ENCODE measurements at places on chromosomes 5 and 9.

GRCh38 chr9:111066468-111066867, 28.2 kb upstream of the LPAR1 start:
- H3K36me3 ChIP-seq, result no peaks in the 10 kb centered on the region
- H3K4me3 ChIP-seq, result no peak overlapping the region
- no peaks in the 10 kb centered on the region for H3K27me3 ChIP-seq
- no peak for DNase-seq
- no peak overlapping the region for H3K27ac ChIP-seq
- H3K4me1 ChIP-seq, result peaks cover 4% of the 10 kb centered on the region

DNA sequence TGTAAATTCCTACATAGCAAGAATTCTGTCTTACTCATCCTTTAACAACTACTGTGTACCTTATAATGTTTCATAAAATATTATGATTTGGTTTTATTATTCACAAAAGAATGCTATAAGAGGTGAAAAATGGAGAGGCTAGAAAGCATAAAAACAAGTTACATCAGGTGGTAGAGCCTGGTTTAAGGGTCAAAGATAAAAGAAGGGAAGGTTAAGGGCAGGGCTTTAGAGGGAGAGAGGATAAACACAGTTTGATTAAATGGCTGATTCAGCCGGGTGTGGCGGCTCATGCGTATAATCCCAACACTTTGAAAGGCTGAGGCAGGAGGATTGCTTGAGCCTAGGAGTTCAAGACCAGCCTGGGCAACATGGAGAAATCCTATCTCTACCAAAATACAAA, 40.4 kb upstream of the HSPB3 start:
- H3K27ac ChIP-seq, result no peak overlapping the region
- DNase-seq, result no peak
- H3K27me3 ChIP-seq, result no peaks in the 10 kb centered on the region
- H3K4me1 ChIP-seq, result peaks cover 3% of the 10 kb centered on the region
- no peaks in the 10 kb centered on the region for H3K36me3 ChIP-seq

GRCh38 chr9:89716559-89716958, 111.7 kb downstream of the GADD45G start:
- no peaks in the 10 kb centered on the region for H3K36me3 ChIP-seq
- H3K27me3 ChIP-seq, result no peaks in the 10 kb centered on the region
- H3K4me3 ChIP-seq, result no peak overlapping the region
- no peak overlapping the region for H3K27ac ChIP-seq
- DNase-seq, result no peak

- DNase-seq, result peak; percentile 60
- H3K36me3 ChIP-seq, result no peaks in the 10 kb centered on the region
- no peak overlapping the region for H3K4me3 ChIP-seq
- H3K4me1 ChIP-seq, result no peaks in the 10 kb centered on the region
Observed at GRCh38 chr5:59656351-59657254, 236.9 kb downstream of the PDE4D start.

GRCh38 chr5:55437859-55438206, 96.9 kb downstream of the PLPP1 start:
- H3K27ac ChIP-seq, result peak overlapping the region; percentile 56
- no peaks in the 10 kb centered on the region for H3K27me3 ChIP-seq
- no peak for DNase-seq
- H3K4me1 ChIP-seq, result peaks cover 6% of the 10 kb centered on the region

DNA sequence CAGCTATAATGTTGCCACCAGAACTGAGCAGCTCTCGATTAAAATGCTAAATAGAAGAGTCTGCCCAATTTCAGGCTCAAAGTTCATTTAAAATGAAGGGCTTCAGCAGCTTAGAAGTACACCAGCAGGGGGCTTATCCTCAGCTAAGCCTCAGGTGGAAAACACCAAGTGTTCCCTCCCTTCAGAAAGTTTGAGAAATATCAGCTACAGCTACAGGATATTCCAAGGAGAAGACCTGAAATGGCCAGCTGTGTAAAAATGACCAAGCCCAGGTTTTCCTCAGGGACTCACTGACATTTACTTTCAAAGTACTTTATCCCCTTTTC, 395.4 kb downstream of the DTWD2 start:
- H3K4me3 ChIP-seq, result no peak overlapping the region
- H3K4me1 ChIP-seq, result peaks cover 4% of the 10 kb centered on the region
- no peak for DNase-seq
- H3K36me3 ChIP-seq, result no peaks in the 10 kb centered on the region
- no peaks in the 10 kb centered on the region for H3K27me3 ChIP-seq
- no peak overlapping the region for H3K27ac ChIP-seq

DNA sequence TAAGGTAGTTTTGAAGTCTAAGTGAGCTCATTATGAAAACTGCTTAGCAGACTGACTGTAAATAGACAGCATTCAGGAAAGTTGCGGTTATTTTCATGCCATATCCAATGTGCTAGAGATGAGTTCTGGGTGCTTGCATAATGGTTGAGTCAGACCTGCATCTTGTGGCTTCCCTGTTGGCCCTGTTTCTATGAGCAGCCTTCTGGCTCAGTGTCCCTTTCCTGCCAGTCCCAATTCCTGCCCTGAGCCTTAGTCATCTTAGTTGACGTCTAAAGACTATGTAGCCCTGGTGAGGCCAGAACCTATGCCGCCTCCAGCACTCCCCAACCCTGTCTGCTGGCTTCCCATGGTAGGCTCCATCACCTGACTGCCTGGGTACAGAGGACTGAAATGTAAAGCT, 76.3 kb upstream of the TNFSF8 start:
- no peak overlapping the region for H3K4me3 ChIP-seq
- peaks cover 26% of the 10 kb centered on the region for H3K4me1 ChIP-seq
- H3K36me3 ChIP-seq, result no peaks in the 10 kb centered on the region
- peak; percentile 63 for DNase-seq
- H3K27ac ChIP-seq, result no peak overlapping the region

DNA sequence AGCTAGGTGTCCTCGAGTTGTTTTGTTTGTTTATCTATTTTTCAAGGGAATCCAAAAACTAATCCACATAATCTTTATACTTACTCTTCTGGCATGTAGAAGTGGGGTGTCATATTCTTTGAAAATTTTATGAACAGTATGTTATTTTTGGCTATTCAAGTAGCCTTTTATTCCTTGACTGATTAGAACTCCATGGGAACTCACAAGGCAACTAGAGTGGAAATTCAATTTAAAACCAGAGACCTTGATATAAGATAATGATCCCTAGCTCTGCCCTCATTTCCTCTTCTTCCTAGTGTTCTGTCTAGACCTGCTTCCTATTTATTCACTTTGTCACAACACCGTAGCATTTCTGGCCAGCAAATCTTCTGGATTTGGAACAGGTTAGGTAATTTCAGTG, 1123.7 kb upstream of the C9orf72 start:
- no peak overlapping the region for H3K4me3 ChIP-seq
- no peaks in the 10 kb centered on the region for H3K36me3 ChIP-seq
- H3K4me1 ChIP-seq, result no peaks in the 10 kb centered on the region
- no peak overlapping the region for H3K27ac ChIP-seq

DNA sequence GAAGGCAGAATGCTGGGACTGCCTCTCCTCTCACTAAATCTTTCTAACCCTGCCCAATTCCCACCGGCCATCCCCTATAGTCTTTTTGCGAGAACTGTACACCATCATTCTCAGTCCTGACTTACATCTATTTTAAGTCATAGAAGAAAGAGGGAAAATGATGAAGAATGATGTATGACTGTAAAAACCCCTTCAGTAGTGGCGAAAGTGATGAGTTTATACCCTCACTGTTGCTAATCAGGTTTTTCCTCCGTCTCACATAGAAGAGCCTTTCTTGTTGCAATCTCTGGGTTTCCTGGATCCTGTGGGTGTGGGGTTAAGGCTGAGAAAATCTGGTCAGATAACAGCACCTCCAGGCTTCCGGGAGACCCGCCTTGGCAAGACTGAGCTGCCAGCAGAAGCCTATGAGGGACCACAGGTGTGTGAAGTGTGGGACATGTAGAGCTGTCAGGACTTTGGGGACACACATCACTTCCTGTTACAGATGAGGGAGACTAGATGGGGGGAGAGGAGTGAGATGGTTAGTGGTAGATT, 147.1 kb upstream of the SLC12A2 start:
- no peaks in the 10 kb centered on the region for H3K4me1 ChIP-seq
- H3K36me3 ChIP-seq, result no peaks in the 10 kb centered on the region
- no peak overlapping the region for H3K4me3 ChIP-seq
- no peak for DNase-seq
- no peaks in the 10 kb centered on the region for H3K27me3 ChIP-seq
- H3K27ac ChIP-seq, result no peak overlapping the region

DNA sequence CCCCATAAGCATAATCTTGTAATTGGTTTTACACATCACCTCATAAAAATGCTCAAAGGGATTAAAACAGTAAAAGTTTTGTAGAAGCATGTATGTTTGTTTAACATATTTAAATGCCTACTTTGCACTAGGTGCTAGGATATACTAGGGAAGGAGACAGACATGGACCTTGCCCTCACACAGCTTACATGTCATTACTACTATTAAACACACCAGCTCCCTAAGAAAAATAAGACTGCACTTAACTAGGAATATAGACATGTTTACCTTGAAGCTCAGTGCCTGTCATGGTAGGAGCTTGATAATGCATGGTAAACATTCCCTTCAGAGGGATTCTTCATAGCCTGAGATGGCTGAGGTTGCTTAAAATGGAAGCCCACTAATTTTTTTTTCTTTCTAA, 6.2 kb downstream of the SHLD3 start:
- H3K27ac ChIP-seq, result no peak overlapping the region
- peaks cover 2% of the 10 kb centered on the region for H3K36me3 ChIP-seq
- no peak overlapping the region for H3K4me3 ChIP-seq
- H3K4me1 ChIP-seq, result no peaks in the 10 kb centered on the region

DNA sequence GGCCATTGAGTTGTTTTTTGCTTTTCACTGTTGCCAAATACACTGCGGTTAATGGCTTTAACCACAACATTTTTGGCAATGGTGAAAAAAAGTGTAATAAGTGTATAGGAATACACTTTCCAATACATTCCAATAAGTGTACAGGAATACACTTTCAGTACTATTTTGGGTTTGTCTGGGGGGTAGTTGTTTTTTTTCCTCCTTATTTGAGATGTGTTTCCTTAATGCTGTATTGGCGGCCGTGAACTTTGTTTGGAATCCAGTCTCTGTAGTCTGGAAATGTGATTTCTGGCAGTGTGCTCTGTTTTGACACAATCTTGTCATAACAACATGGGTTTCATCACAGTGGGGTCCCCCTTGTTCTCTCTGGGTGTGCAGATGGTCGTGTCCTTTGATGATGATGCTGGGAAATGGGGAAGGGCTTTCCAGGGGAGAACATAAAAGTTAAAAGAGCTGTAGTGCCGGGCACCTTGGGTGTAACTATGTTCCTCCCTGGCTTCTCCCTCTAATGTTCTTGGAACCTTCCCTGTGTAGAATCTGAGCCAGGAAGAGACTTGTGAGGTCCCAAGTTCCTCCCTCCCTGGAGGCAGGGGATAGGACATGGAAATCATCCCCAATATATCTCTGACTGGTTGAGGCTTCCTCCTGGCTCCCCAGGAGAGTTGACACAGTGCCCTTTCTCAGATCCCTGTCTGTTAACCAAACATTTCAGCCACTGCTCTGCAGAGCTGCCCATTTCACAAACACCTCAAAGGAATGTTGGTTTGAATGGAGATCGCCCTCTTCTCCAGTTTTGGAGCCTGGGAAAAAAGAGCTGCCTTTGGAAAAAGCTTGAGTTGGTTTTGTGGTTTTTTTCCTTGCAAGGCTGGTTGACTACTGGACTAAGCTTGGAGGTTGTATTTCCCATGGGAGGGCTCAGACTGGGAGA, 44.8 kb downstream of the RCL1 start:
- H3K27ac ChIP-seq, result no peak overlapping the region
- no peak overlapping the region for H3K4me3 ChIP-seq
- H3K4me1 ChIP-seq, result no peaks in the 10 kb centered on the region
- no peaks in the 10 kb centered on the region for H3K27me3 ChIP-seq
- no peak for DNase-seq

- no peaks in the 10 kb centered on the region for H3K36me3 ChIP-seq
- H3K4me1 ChIP-seq, result peaks cover 2% of the 10 kb centered on the region
- H3K27ac ChIP-seq, result no peak overlapping the region
Observed at GRCh38 chr5:35884773-35885172, 28.1 kb downstream of the IL7R start.

DNA sequence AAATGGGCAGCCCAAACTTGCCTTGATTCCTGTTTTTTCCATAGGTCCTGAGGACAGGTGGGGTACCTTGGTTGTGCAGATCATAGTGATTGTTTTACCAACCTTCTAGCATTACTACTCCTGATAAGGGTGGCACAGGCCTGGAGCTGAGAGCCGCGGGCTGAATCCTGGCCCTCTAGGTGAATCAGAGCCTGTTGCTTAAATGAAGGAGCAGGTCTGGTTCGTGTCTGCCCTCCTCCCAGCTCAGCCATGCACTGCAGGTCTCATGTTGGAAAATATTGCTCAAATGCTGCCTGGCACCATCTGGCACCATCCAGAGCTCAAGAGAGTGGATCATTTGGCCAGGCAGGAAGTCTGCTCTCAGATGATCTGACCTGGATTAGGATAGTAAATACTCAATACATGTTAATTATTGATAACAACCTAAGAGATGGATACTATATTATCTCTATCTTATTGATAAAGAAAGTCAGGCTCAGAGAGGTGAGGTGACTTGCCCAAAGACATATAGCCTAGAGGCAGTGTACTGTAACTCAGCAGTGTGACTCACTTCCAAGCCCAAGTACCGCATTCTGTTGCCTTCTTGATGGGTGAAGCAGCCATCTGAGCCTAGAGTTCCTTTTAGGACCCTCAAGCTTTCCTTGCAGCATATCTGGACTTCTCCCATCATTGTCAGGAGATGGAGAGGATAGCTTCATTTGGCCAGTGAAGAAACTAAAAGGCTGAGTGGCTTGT, 104.3 kb upstream of the PITX1 start:
- no peaks in the 10 kb centered on the region for H3K4me1 ChIP-seq
- H3K27me3 ChIP-seq, result no peaks in the 10 kb centered on the region
- no peaks in the 10 kb centered on the region for H3K36me3 ChIP-seq
- DNase-seq, result peak; percentile 63
- H3K4me3 ChIP-seq, result no peak overlapping the region
